ENCODE measurements at places on chromosomes 1 and 21.

- no peak for DNase-seq
Measured at GRCh38 chr1:156452907-156453306, 47.7 kb downstream of the MEF2D start.

DNA sequence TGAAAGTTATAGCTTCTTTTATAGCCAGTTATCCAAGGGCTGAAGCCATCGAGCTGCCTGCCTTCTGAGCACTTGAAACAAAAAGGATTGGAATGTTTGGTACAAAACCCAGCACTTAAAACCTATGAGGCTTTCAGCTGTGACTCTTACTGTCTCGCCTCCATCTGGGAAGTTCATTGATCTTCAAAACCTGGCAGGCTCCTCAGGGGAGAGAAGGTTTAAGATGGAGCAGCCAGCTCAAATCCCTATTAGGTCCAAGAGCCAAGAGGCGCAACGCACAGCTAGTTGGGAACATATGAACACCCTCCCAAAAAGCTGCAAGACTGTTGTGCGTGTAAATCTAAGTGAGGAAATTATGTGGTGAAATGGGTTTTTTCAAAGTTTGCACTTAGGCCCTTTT is 33.4 kb downstream of the BACE2 start:
- DNase-seq = no peak

GRCh38 chr1:100448366-100448765 is 89.6 kb upstream of the GPR88 start:
- no peak for DNase-seq

DNA sequence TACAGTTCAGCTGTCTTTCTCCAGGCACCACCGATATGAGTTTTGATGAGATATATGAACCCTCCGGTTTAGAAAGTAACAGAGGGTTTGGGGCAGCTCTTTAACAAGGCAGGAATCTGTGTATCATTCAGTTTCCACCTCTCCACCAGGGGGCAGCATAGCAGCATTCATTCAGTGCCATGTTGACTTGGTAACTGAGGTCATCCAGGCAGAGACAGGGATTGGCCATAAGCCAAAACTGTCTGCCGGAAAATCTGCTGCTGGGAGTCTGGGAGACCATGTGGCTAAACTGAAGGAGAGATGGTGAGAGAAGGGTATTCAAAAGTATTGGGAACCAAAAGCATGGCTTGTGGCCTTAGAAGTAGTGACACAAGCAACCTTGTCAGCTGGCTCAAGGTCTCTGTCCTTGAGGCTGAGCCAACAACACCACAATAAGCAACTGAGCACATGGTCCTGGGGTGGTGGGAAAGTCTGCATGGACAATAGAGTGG is 98.5 kb downstream of the LMX1A start:
- DNase-seq = peak; percentile 50

GRCh38 chr1:97791251-97791650 is 129.6 kb downstream of the DPYD start:
- no peak for DNase-seq

- DNase-seq = peak; percentile 27
Measured at GRCh38 chr1:25501235-25502058, 42.0 kb upstream of the LDLRAP1 start.

DNA sequence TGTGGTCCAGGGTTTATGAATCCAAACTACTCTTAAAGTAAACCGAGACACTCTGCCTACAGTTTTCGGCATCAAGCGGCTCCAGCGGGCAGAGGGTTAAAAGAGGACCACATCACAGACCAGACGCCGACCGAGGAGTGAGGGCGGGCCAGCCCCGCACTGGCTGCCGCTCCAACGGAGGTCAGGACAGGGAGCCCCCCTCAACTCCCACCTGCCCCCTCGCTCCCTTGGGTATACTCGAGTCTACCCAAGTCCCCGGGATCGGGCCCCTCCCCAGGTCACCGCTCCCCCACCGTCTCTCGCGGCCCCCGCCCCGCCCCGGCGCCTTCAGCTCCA is 312 bp downstream of the ARNT start:
- no peak for DNase-seq

- no peak for DNase-seq
Measured at GRCh38 chr1:111209622-111210021, 9.2 kb upstream of the DENND2D start.

GRCh38 chr1:115363171-115363570 is 25.1 kb upstream of the NGF start:
- DNase-seq = no peak

DNA sequence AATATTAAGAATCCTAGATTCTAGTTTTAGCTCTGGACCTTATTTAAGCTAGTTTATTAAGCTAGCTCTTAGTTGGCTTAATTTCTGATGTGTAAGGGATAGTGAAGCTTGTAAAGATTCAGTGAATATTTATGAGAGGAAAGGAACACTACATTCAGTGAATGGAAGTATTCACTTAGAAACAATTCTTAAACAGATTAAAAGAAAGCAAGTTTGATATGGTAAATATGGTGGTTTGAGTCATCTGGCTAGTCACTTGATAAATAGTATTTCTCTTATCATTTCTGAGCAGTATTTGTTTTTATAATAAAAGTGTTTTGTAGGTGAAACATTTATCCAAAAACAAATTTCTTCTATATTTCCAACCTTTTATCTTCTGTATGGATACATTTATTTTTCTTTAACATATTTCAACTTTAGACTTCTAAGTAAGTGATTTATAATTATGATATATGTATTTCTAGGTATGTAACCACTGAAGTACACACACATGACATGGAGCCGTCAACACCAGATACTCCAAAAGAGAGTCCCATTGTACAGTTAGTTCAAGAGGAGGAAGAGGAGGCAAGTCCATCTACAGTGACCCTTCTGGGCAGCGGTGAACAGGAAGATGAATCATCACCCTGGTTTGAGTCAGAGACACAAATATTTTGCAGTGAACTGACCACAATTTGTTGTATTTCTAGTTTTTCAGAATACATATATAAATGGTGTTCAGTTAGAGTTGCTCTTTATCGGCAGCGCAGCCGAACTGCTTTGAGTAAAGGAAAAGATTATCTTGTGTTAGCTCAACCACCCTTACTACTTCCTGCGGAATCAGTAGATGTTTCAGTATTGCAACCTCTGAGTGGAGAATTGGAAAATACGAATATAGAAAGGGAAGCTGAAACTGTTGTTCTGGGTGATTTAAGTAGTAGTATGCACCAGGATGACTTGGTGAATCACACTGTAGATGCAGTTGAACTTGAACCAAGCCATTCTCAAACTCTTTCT is 55.6 kb downstream of the SUCO start:
- DNase-seq = no peak

- no peak for DNase-seq
Measured at GRCh38 chr1:239831577-239832355, 259.9 kb upstream of the FMN2 start.

DNA sequence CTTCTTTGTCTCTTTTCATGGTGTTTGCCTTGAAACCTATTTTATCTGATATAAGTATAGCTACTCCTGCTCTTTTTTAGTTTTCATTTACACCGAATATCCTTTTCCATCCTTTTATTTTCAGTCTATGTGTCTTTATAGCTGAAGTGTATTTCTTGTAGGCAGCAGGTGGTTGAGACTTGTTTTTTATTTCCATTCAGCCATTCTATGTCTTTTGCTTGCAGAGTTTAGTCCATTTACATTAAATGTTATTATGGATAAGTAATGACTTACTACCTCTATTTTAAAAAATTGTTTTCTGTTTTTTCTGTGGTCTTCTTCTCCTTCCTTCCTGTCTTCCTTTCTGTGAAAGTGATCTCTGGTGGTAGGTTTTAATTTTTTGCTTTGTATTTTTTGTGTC is 45.0 kb upstream of the CD55 start:
- DNase-seq = no peak

DNA sequence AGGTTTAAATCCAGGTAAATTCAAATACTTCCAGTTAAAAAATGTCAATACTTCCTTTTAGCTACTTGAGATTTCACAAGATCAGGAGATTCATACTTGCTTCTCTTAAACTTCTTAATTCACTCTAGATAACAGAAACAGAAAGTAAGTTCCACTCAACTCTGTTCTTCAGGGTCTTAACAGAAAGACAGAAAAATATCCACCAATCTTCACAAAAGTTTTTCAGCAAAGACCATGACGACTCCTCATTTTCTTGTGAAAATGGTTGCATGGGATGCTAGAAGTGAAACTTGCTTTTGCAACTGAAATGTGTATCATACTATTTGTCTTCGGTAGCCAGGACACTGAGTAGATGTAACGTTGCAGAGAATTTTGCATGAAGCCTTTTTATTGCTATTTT is 12.3 kb upstream of the LRRC8C start:
- DNase-seq = no peak

DNA sequence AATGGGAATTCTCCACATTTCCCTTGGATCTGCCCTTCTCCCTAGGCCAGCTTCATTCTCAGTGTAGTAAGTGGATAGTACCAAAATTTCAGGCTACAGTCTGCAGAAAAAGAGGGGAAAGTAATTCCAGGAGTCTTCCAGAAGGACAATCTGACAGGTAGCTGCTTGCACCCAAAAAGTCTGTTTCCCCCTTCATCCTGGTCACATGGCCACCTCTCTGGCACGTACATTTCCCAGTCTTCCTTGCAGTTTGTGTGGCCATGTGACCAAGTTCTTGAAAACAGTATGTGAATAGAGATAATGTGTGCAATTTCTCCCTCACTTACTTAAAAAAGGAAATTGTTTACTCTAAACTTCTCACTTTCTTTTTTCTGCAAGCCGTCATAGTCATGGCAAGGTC is 14.6 kb upstream of the FMO4 start:
- no peak for DNase-seq

DNA sequence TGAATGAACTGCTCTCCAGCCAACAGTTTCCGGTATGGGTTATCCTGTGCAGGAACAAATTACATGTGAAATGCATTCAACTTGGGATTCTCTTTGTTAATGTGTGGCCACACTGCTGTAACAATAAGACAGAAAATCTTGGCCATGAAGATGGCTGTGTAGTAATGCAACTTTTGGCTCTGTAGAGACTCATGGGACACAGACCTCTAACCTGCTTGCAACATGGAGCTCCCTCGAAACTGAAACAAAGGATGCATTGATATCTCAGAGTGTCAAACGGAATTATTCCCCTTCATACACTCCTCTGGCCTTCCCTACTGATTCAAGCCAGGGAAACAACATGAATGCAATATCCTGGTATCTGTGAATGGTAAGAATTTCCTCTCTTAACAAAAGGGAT is 559.3 kb upstream of the ZRANB2 start:
- no peak for DNase-seq

- no peak for DNase-seq
Measured at GRCh38 chr1:51875291-51875772, 3.2 kb downstream of the NRDC start.

GRCh38 chr1:151237678-151238466 is 16.7 kb upstream of the PSMD4 start:
- DNase-seq = no peak

DNA sequence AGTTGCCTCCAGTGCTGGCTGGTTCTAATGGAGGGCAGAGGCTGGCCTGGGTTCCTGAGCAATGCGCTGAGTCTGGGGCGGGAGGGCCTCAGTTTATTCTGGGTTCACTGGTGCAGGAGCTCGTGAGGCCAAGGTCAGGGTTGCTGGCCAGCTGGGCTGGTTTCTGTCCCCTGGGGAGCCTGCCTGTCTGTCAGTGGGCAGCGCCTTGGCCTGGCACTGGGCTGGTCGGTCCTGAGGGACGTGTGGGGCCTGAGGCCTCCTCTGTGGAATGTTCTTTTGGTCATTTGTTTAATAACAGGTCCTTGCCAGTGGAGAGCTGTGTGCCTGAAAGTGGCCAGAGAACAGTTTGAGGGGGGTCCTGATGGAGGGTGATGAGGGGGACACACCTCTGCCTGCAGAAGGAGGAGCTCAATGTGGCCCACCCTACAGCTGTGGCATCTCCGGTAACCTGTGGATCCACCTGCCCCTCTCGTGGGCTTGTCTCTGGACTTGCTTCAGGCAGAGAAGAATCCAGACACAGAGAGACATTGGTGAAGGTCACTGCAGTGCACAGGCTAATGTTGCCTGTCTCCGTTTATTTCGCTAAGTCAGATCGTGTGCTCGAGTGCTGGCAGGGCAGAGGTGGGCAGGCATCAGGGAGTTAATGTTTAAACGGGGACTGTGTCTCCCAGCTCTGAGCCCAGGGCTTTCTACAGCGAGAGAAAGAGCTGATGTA is 34.6 kb downstream of the COQ8A start:
- DNase-seq = no peak

DNA sequence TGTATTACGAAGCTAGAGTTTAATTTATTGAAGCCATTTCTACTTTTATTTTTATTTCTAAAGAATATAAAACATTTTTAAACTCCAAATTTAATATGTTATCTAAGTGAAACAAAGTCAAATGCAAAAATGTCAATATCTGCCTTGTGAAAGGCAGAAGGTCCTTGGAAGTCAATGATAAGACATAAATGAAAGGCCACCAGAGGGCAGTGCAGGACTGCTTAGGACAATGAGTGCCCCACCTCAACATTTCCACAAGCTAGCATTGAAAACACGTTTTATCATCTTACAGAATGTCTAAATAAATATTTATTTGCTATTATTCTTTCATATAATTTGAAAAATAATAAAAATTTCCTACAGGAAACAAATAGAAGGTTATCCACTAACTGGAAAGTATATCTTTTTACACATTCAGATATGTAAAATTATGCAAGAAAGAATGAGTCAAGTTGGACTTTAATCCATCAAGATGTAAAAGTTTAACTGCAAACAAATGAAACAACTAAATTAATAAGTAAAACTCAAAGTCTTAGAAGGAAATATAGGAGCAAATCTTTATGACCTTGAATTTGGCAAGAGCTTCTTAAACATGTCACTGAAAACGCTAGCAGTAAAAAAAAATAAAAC is 140.1 kb upstream of the FMN2 start:
- DNase-seq = peak; percentile 69

- no peak for DNase-seq
Measured at GRCh38 chr1:182056601-182057366, 4.7 kb downstream of the ZNF648 start.

GRCh38 chr1:12508849-12509248 is 109.2 kb downstream of the DHRS3 start:
- no peak for DNase-seq

DNA sequence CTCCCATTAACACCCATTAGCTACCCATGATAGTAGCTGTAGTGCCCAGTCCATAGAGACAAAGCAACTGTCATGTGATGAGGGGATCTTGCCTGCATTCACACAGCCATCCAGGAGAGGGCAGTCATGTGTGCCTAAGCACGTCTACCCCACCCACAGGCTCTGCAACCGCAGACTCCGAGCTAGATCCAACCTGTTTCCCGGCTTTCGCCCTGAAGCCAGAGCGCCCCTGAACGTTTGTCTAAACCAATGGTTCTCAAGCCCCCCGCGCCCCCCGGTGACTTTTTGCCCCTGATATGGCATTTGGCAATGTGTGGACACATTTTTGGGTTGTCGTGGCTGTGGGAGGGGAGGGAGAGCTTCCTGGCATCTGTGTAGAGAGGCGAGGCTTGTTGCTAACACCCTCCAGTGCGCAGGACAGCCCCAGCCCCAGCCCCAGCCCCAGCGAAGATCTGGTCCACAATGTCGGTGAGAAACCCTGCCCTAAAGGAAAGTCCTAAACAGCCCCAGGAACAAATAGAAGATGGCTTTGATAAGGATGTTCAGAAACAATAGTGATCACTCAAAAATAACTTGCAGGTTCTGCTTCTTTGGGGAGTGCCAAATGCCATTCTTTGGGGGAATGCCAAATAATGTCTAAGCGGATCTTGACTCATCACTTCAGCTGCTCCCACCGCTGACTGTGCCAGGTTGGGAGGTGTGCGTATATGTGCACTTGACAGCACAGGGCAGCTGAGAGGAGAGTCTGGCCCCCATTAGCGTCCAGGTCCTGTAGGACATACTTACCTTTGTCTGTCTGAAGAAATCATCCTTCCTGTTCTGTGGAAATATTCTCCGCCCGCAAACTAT is 34.5 kb downstream of the SLC44A3 start:
- DNase-seq = peak; percentile 86
